ENCODE measurements at places on chromosomes 13 and 19.
A peak's percentile ranks its signal among the peaks of the same experiment; 100 is the strongest.

- peak; percentile 84 for DNase-seq
These were observed 8.7 kb upstream of the SERPINE3 start for GRCh38 chr13:51330791-51331190.

- no peak for DNase-seq
These were observed 24.9 kb downstream of the MICOS13 start for GRCh38 chr19:5655412-5655811.

- no peak for DNase-seq
These were observed 53.0 kb downstream of the PEPD start for GRCh38 chr19:33468361-33469170.

DNA sequence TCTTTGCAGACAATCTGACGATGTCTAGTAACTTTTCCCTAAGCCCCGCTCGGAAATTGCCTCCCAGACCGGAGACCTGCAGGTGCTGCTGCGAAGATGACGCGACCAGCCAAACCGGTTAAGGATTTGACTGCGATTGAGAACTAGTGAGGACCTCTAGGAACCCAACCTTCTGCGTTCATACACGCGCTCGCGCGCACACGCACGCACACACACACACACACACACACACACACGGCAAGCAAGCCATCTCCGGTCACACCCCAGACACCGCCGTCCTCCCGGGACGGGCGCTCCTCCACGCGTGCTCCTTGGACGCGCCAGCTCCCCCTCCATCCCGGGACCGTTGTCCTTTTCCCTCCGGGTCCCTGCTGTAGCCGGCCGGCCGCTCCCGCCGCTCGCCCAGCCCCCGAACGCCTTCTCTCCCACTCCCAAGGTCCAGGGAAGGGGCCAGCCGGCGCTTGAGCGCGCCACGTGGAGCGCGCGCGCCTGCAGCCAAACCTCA lies 1.2 kb downstream of the TBC1D4 start:
- DNase-seq = no peak

GRCh38 chr13:26816881-26817280 lies 56.3 kb upstream of the GPR12 start:
- DNase-seq = no peak

GRCh38 chr13:108360139-108360538 lies 90.6 kb downstream of the TNFSF13B start:
- DNase-seq = peak; percentile 92
